Cardiac muscle cell (in vitro differentiated cells and primary cell): ENCODE measurements at places on chromosomes 6 and 20. TPM values are rescaled to one million over a fixed set of nuclear protein-coding genes. Genes with fewer than 3 reads are reported as not detected.

DNA sequence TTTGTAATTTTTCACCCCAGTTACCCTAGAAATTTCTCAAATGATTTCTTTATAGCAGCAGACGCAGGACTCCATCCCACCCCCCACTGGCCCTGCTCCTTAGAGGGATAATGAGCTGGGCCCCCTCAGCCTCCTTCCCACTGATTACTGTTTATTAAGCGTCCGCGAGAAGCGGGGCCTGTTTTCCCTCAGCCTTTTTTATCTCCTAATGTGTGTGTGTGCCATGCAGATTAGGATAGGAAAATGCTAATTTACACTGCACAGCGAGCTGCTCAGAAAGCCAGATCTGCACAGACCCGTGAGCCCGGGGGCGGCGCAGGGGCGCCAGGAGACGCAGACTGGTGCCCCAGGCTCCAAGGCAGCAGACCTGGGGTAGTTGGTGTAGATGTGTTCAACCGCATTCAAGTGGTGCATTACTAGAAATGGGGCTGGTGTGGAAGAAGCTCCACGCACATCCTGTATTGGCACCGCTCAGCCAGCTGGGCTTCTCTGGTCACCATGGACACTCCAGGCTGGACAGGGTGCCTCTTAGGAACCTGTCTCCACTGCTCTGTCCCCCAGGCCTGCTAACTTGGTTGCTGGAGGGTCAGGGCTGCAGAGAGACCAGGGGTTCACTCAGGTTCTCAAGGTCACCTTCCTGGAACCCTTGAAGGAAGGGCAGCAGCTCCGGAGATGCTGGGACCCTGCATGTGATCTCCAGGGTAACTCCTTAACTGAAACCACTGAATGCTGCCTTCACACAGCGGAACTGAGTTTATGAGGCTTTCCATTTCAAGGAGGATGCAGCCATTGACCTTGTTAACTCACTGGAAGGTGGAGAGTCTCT lies 256.3 kb downstream of the ERMARD start:
- no peaks in the 10 kb centered on the region for H3K27me3 ChIP-seq
- peak; percentile 5 for DNase-seq
- no peak overlapping the region for H3K27ac ChIP-seq
- H3K36me3 ChIP-seq = no peaks in the 10 kb centered on the region
- H3K4me1 ChIP-seq = no peaks in the 10 kb centered on the region
- no peak overlapping the region for H3K4me3 ChIP-seq

GRCh38 chr6:119105282-119105681 lies 26.8 kb upstream of the FAM184A start:
- no peak overlapping the region for H3K27ac ChIP-seq
- no peaks in the 10 kb centered on the region for H3K27me3 ChIP-seq
- no peaks in the 10 kb centered on the region for H3K36me3 ChIP-seq
- H3K4me1 ChIP-seq = no peaks in the 10 kb centered on the region

DNA sequence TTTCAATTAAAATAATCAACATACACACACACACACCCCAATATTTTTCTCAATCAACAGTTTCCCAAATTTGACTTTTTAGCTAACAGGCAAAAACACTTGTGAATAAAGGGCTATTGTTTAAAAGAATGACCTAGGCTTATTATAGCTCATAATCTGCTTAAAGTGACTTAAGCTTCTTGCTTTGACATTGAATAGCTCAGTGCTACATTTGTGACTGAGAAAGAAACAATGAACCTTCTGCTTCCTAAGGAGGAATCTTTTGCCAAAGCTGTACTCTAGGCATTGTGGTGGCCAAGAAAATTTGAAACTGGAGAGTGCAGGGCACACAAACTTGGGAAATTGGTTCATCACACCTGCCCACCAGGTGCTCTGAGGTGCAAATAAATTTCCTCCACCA lies 282.0 kb downstream of the SYNE1 start:
- H3K36me3 ChIP-seq = peaks cover 67% of the 10 kb centered on the region
- H3K27ac ChIP-seq = no peak overlapping the region
- H3K4me3 ChIP-seq = no peak overlapping the region

The KCNK16 gene
- total RNA-seq = not detected in 2 replicates

DNA sequence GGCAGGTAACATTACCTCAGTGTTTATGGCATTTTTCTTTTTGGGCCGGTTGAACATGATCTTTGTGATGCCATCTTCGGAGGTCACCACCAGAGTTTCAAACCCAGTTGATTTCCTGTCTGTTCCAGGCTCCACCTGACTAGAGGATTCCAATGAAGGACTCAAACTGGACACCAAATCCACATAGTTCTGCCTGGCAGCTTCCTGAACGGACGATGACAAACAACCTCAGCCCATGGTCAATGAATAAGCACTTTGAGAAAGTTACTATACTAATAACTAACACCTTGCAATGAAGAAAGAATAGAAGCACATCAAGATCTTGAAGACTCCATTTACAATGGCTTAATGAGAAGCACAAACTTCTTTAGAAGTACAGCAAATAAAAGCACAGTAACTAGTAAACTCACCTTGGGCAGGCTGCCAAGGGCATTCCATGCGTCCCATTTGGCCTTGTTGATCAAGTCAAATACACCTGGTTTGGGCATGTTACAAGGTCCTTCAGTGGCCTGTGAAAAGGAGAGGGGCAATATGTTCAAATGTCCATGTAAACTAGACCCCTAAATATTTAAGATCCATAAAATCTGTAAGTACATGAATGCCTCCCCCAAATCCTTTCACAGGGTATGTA lies 4.9 kb downstream of the ECI2 start:
- H3K36me3 ChIP-seq = peaks cover 34% of the 10 kb centered on the region
- no peaks in the 10 kb centered on the region for H3K27me3 ChIP-seq
- no peak overlapping the region for H3K4me3 ChIP-seq
- peaks cover 14% of the 10 kb centered on the region for H3K4me1 ChIP-seq
- no peak overlapping the region for H3K27ac ChIP-seq
- DNase-seq = no peak

- no peaks in the 10 kb centered on the region for H3K36me3 ChIP-seq
- H3K27ac ChIP-seq = no peak within 1 kb of the TSS
- peak; percentile 29 for DNase-seq
- H3K27me3 ChIP-seq = no peaks in the 10 kb centered on the region
- no peaks in the 10 kb centered on the region for H3K4me1 ChIP-seq
- no peak within 1 kb of the TSS for H3K4me3 ChIP-seq
These were observed at the start of gene ASIP for GRCh38 chr20:34240693-34241615. TSS of gene ASIP (plus strand) at chr20:34241423. CDS start at chr20:34260375, 18,952 bp downstream.

The HMGN3 gene
- total RNA-seq = 235 and 240 TPM in 2 replicates
